ENCODE measurements at places on chromosomes 11 and 22.

DNA sequence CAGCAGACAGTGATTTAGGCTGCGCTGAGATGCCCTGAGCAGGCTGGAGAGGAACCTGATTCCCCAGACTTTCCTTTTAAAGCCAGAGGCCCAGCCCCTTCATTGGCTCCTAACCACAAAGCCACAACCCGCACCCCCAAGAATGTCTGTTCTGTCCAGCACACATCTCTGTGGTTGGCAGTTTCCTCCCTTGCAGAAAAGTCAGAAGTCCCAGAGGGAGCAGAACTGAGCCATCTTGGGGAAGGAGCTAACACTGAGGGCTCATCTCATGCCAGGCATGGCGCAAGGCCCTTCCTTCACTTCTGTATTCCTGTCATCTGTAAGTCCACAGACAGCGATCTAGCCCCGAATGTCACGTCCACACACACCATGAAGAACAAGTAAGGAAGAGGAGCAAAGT is 97.1 kb upstream of the SYT13 start:
- DNase-seq: no peak

GRCh38 chr11:1310772-1311468 is 1.5 kb upstream of the TOLLIP start:
- DNase-seq: peak; percentile 43

GRCh38 chr11:79400717-79401330 is 40.0 kb downstream of the TENM4 start:
- DNase-seq: no peak

- no peak for DNase-seq
Measured at GRCh38 chr11:114187173-114187572, 109.0 kb upstream of the NNMT start.

DNA sequence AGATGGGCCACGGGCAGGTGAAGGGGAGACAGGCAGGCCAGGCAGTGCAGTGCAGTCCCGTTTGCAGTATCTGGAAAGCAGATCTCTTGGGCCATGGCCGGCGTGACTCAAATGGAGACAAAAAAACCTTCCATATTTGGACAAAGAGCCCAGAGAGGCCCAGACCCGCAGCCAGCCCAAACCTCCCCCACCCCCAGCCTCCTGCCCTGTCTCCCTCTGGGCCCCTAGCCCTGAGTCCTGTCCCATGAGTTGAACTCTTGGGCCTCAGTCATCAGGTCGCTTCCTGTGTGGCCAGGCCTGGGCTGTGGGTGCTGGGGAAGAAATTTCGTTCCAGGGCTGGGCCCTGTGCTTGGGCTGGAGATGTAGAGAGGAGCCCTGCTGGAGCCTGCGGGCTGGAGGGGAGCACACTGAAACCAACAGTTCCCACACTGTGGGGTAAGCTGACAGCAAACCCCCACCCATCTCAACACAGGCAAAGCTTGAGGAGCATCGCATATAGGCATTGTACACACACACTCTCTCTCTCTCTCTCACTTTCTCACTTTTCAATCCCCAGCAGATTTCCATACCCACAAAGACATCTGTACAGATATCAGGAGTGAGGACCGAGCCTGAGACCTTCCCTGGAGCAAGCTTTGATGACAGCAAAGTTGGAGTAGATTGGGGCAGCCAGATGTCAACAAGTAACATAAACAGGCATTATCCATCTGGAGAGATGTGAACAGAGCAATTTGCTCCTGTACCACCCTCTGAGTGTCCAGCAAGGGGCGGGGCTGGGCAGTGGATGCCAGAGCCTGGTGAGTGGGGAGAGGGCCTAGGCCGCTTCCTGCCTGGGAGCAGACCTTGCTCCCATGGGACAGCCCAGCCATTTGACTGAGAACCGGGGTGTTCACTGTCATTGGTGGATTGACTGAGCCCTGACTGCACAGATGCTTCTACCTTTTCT is 17.2 kb downstream of the ARHGEF17 start:
- no peak for DNase-seq

- no peak for DNase-seq
Measured at GRCh38 chr22:28570696-28571373, 108.8 kb downstream of the TTC28 start.

GRCh38 chr11:83008581-83008923 is 63.1 kb downstream of the RAB30 start:
- DNase-seq: no peak

DNA sequence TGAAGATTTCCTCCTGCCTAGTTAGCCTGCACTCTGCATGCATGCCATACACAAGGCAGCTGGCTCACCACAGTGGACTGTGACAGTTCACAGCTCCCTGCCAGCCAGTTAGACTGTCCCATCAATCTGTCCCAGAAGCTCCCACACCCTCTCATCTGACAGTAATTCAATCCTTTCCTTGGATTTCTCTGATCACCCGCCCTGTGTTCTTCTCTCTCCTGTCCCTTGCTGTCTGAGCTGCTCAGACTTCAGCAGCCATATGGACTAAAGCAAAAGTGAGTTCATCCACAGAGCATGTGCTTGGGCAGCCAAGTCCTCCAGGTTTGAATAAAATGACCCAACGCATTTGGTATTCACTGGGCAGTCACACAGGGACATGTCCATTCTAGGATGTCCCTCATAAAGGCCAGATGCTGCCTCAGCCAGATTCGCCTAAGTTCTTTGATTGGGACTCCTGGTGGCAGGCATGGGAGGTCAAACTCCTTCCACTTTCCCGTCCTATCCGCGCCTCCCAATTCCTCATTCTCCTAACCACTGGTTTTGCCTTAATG is 54.5 kb upstream of the ZBTB44 start:
- DNase-seq: no peak

GRCh38 chr11:76850130-76850529 is 10.6 kb upstream of the ACER3 start:
- no peak for DNase-seq

GRCh38 chr11:64767344-64768299 is 7.8 kb upstream of the PYGM start:
- DNase-seq: no peak

- no peak for DNase-seq
Measured at GRCh38 chr11:70072461-70072860, 5.7 kb upstream of the ANO1 start.

- peak; percentile 34 for DNase-seq
Measured at GRCh38 chr22:45318558-45319323, 9.0 kb downstream of the FAM118A start.

- DNase-seq: no peak
Measured at GRCh38 chr11:15106201-15106965, 8.3 kb upstream of the INSC start.

DNA sequence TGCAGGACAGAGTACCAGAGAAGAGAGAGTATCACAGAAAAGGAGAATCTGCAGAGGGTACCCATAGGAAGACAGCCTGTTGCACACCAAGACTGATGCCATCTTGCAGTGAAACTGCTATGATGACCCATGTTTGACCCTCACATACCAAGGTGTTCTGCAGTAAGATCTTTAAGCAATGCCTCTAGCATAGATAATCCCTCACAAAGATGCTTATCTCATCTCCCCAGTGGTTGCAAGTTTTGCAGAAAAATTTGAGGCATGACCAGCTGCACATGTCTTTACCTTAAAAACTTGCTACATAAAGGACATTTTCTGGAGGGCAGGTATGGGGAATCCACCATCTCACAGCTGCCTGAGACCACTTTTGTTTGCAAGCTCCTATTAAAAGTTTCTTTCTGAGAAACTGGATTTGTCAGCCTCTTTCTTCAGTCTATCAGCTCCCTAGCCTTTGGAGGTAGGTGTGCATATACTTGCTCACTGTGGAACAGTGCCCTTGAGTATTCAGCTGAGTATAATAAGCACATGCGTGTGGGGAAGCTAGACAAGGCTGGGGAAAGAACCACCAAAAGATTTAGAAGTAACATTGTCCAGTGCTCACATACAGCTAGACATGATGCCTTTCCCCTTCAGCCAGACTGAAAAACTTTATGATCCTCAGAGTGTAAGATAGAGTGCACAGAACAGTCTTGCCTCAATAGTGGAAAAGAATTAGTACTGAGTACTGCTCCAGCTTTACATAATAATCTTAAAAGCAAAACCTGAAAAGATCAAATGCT is 100.3 kb upstream of the TEAD1 start:
- no peak for DNase-seq

- DNase-seq: no peak
Measured at GRCh38 chr11:110096496-110096895, 3.3 kb downstream of the ZC3H12C start.

Data from stimulated activated CD8-positive, alpha-beta memory T cell treated with anti-CD3 and anti-CD28 coated beads, Interleukin-15, amount 100 ng/mL, for 48 hours (primary cell).